Hematopoietic multipotent progenitor cell treated with erythropoietin and hydrocortisone succinate and interleukin-3 and kit ligand, for 6 days (in vitro differentiated cells): ENCODE measurements at places on chromosomes 12 and 14.

DNA sequence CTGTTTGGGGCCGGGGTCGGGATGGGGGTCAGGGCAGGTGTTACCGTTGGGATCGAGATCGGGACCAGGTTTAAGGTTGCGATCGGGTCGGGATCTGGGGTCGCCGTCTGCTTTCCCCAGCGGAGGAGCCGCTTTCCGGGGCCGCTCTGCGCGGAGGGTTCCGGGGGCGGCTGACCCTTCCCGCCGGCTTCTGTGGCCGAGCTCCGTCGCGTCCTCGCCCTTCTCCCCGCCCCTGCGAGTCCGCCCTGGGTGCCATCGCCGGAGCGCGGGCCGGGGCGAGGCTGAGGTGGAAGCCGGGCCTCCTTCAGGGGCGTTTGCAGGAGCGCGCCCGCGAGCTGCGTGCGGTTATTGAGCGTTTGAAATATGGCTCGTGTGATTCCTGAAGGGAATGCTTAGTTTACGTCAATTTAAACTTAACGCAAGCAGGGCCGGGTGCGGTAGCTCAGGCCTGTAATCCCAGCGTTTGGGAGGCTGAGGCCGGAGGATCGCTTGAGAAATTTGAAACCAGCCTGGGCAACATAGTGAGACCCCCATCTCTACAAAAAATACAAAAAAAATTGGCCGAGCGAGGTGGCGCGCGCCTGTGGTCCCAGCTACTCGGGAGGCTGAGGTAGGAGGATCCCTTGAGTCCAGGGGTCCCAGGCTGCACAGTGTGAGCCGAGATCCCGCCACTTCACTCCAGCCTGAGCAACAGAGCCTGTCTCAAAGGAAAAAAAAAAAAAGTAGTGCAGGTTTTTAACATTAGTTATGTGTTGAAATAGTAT lies 620 bp downstream of the PGAM5 start:
- DNase-seq, result peak; percentile 57

DNA sequence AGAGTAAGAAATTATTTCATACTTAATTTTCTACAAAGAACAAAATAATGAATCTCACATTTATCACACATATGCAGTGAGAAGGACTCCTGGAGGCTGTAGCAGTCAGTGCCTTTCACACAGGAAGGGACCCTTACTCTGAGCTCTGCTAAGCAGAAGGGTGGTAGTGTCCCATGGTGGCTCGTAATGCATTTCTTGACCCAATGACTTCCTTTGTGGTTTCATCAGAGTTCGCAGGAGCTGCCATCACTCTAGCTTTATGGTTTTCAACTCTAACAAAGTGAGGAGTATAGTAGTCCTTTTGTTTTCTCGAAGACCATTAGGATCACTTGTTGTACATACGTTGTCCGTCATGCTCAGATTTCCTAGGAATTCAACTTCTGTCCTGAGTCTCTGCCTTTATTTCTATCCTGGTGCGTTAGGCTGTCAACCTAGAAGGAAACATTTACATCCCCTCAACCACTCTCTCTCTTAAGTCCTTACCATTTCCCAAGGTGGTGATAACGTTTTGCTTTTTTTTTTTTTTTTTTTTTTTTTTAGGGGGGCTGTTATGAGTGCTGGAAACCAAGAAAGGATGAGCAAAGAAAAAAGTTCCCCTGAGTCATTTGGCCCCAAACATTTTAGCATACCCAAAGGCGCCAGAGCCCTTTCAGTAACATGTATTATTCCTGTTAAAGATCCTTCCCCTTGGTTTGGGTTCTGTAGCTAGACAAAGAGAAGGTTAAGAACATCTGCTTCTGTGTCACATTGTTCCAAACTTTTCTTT lies 37.2 kb downstream of the GABARAPL1 start:
- no peak for DNase-seq

GRCh38 chr12:29437575-29437974 lies 56.6 kb upstream of the ERGIC2 start:
- DNase-seq, result no peak

- no peak for DNase-seq
Observed at GRCh38 chr14:76314521-76315034, 61.4 kb upstream of the ESRRB start.

- DNase-seq, result no peak
Observed at GRCh38 chr12:96104566-96104965, 69.2 kb upstream of the LTA4H start.

DNA sequence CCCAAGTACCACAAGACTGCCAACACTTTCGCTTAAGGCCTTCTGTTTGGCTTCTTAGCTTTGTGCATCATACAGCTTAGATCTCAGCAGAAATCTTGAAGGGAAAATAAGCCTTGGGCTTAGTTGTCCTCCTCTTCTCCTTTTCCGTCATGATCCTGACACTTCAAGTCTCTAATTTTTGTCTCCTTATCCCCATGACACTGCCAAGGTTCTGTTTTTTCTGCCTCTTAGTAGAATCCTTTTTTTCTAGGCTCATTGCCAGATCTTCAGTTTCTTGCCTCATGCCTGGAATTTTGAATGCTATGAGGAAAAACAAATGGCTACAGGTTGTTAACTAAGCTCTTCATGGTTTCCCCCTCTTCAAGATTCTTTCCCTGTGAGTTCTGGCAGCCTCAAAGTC lies 450.4 kb downstream of the LRFN5 start:
- no peak for DNase-seq

DNA sequence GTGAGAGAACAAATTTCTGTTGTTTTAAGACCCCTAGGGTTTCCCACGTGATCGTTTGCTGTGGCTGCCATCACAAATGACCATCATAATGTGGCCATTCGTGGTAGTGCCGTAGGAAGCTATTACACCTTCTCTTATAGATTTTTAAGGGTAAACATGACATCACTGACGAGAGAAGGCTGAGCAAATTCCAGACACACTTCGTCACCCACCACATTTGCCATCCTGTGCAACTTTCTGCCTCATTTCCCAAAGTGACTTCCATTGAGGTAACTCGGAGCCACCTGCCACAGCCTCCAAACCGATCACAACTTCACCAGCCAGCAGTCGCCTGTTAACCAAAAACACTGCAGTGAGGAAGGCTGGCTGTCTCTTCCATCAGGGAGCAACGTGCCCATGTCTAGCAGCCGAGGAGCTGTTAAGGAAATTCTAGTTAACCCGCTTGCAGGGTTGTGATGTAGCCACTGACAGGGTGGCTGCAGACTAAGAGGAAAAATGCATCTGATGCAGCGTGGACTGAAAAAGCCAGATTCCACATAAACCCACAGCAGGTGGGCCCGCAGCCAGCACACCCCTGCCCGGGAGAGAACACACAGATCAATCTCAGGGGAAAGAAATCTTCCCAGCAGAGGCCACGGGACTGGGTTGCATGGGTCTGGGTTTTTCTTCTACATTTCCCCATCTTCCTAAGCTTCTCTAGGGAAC lies 44.6 kb downstream of the CCDC85C start:
- DNase-seq, result no peak

GRCh38 chr12:27123642-27124041 lies 41.3 kb upstream of the C12orf71 start:
- peak; percentile 72 for DNase-seq

DNA sequence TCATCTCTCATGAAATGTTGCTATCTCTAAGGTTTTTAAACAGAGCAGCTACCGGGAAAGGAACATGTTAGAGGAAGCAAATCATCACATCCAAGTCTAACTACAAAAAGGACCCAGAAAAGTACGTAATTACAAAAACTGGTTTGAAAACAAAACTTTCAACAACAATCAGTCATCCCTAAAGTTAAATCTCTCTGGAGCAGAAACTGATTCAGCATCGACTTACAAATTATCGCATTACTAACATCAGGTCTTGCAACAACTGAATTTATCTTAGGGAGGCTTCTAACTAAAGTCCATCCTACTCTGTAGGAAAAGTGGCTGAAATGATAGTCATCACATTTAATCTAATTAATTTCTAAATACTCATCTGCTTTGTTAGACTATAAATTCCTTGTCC lies 137.0 kb downstream of the MED13L start:
- DNase-seq, result no peak

GRCh38 chr14:68843471-68844209 lies 50.8 kb upstream of the ZFP36L1 start:
- peak; percentile 83 for DNase-seq

DNA sequence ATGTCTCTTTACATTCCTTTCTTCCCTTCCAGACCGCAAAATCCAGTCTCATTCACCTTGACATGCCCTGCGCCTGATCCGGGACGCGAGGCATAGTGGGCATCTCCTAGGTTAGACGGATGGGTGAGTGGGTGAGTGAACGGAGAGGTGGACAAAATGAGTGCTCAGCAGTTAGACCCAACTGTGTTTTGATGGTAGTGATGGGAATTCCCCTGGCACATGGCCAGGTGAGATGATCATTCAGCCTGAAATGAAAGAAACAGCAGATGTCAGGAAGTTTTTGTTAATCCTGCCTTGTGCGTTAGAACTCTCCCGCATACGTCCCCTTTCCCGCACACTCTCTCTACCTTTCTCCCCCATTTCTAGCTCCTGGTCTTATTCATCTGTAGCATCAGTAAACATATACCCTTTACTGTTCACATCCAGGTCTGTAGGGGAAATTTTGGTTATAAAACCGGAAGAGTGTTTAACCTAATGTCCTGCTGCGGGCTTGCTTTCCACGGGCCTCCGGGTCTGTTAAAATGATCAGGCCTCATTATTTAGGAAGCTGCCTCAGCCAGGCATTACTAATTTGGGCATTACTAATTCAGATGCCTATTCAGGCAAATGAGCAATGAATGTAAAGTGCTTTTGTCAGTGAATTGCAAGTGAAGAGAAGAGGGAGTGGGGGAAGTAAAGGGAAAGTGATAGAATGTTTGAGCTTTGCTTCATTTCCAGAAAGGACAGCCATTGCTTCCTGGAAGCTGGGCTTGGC lies 172.8 kb downstream of the ETV6 start:
- no peak for DNase-seq

DNA sequence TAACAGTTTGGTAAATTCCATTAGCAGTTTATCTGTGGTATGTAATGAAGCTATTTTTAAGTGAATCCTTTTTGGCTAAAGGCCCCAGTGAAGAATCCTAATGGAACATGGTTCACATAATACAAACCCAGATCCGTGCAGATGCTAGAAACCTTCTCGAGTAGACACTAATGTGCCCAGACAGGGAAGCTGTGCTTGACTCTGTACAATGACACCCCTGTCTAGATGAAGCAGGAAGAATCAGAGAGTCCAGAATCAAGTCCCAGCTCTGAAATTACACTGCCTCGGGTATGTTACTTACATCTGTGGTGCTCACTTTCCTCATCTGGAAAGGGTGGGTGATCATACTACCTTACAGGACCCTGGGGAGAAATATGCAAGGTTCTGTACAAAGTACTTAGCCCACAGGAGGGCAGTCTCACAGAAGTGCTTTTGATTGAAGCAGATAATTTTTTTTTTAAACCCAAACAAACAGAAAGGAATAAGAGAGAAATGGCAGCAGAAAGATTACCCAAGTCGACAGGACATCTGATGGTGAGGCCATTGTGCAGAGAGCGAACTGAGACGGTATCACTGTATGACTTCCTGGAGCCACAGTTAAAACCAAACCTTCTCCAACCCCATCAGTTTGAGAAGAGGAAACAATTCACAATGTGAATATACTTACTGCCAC lies 8.5 kb downstream of the CRACR2A start:
- DNase-seq, result peak; percentile 22

- DNase-seq, result no peak
Observed at GRCh38 chr12:89507015-89507824, 17.4 kb downstream of the GALNT4 start.

- peak; percentile 45 for DNase-seq
Observed at GRCh38 chr12:76804435-76804976, 40.6 kb downstream of the ZDHHC17 start.

DNA sequence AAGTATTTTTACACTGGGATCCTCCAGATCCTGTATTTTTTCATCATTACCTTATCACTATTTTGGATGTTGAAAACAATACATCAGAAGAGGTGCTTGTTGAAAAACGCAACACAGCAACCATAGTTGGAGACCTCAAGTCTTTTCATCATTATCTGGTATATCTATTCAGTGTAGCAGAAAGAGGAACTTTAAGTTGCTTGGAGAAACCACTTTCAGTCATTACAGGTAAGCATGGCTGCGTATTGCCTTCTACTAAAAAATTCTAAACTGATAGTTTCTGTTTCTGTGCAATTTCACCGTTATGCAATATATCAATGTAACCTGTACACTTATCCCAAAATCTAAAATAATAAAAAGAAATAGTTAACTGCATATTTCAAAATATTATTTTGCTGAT lies 32.2 kb upstream of the PTPRQ start:
- DNase-seq, result no peak

GRCh38 chr14:104019029-104019428 lies 66.5 kb upstream of the ASPG start:
- DNase-seq, result no peak

DNA sequence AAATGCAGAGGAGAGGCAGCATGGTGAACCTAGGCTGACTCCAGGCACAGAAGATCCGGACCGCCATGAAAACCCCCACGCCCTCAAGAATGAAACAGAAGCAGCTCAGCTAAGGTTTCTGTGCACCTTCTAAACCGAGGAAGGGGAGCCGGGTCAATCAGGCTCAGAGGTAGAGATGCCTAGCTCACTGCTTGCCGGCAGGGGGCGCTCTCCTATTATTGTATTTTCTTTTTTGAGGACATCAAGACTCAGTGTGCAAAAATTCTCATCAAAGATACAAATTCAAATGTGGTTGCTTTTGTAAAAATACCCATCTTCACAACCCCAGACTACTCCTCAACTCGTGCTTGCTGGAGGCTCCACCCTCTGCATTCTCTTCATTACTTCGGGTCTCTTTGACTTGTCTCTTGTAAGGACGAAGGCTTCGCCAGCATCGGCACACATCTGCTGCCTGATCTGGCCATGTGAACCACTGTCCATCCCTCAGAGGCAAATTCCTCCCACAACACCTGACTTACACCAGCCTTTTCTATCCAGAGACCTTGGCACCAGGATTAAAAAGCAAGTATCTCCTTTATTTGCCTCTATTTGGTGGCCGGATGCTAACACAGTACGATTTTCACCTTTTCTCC lies 33.4 kb upstream of the RNASE3 start:
- peak; percentile 89 for DNase-seq
